Osteoblast (primary cell): ENCODE measurements at places on chromosomes 1 and 21.

- peak; percentile 50 for DNase-seq
Observed at GRCh38 chr21:45040157-45040711, 34.1 kb upstream of the ADARB1 start.

DNA sequence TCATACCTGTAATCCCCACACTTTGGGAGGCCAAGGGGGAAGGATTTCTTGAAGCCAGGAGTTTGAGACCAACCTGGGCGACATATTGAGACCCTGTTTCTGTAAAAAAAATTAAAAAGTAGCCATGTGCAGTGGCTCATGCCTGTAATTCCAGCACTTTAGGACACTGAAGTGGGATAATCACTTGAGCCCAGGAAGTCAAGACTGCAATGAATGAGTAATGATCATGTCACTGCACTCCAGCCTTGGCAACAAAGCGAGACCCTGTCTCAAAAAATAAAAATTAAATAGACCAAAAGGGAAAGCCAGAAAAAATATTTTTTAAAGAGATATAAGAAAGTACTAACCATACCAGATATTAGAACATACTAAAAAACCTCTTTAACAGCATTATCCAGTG, 44.7 kb upstream of the LYPLAL1 start:
- DNase-seq = peak; percentile 15

GRCh38 chr1:89870998-89871397, 50.2 kb downstream of the LRRC8D start:
- DNase-seq = no peak

DNA sequence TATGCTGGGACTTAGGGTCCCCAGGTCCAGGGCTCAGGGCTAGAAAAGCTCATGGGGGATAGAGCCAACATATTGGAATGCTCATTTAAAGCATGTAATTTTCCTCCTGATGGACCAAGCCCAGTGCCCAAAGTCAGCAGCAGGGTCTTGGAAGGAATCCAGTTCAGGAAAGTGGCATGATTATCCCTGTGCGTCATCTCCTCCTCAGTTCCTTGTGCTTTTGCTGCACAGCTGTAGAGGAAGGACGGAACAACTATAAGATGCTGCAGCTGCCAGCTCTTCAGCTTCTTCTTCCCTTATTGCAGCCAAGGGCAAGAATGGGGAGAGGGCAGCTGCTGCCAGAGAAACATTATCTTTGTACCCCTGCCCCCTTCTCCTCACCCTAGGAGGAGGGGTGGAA, 58.4 kb downstream of the OVGP1 start:
- no peak for DNase-seq

- DNase-seq = no peak
Observed at GRCh38 chr1:167627615-167627864, 2.5 kb upstream of the RCSD1 start.

DNA sequence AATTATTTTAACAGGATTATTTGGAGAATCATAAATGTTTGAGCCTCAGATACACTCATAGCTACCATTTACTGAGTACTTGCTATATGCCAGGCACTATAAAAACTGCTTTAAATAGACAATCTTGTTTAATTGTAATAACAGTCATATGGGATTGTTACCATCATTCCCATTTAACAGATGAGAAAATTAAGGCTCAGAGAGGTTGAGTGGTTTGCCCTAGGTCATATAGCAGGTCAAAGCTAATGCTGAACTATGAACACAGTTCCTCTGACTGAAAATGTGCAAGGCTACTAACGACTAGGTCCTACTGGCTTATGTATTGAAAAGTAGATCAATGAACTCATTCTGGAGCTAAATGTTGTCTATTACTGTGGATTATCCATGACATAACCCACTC, 63.4 kb downstream of the DDR2 start:
- DNase-seq = no peak

GRCh38 chr1:11598461-11598860, 55.8 kb downstream of the FBXO2 start:
- peak; percentile 91 for DNase-seq

GRCh38 chr21:44539991-44540666, at the start of gene KRTAP10-1:
Gene KRTAP10-1 (minus strand): TSS chr21:44540195. CDS start chr21:44540150, 45 bp downstream.
- DNase-seq = peak; percentile 18

GRCh38 chr1:19337289-19337688, 25.2 kb downstream of the SLC66A1 start:
- DNase-seq = no peak

DNA sequence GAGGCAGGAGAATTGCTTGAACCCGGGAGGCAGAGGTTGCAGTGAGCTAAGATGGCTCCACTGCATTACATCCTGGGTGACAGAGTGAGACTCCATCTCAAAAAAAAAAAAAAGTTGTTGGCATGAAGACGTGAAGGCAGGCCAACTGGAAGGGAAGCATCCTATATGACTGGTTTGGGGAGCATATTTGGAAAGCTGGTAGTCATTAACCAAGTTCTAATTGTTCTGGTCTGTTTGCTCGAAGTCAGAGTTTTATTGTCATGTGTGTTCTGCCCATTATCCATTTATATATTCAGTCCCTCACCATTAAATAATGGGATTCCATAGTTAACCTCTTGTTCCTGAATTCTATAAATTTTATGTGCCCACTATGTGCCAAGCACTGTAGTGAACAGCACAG, 3.3 kb upstream of the GLRX2 start:
- DNase-seq = no peak

GRCh38 chr21:20662514-20662913, 335.7 kb upstream of the NCAM2 start:
- DNase-seq = no peak

DNA sequence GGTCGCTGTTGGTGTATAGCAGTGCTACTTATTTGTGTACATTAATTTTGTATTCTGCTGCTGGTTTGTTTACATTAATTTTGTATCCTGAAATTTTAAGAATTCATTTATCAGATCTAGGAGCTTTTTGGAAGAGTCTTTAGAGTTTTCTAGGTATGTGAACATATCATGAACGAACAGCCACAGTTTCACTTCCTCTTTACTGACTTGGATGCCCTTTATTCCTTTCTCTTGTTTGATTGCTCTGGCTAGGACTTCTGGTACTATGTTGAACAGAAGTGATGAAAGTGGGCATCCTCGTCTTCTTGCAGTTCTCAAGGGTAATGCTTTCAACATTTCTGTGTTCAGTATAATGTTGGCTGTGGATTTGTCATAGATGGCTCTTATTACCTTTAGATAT, 1757.9 kb downstream of the BRINP3 start:
- no peak for DNase-seq

- peak; percentile 52 for DNase-seq
Observed at GRCh38 chr1:86687595-86687994, 16.8 kb upstream of the SH3GLB1 start.

- DNase-seq = no peak
Observed at GRCh38 chr1:246695136-246695535, 29.1 kb upstream of the SCCPDH start.

- DNase-seq = peak; percentile 67
Observed at GRCh38 chr1:15543589-15544568, 17.2 kb downstream of the DNAJC16 start.

DNA sequence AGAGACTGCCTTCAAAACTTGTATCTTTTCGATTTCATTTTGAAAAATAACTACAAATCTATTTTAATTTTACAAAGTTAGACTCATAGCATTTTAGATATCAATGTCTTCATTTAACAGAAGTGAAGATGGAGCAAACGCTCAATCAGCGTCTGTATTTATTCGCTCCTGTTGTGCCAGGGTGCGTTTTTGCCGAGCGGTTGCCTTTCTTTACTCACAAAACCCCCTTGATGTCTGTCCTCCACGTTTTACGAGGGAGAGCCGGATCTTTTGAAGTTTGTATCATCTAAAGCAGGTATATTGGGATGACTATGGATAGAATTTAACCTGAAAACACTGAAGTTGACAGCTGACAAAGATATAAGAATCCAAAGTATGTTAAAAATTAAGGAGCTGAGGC, 44.6 kb downstream of the MRPL39 start:
- DNase-seq = peak; percentile 73

GRCh38 chr1:39360731-39361130, 130.7 kb upstream of the BMP8A start:
- no peak for DNase-seq

DNA sequence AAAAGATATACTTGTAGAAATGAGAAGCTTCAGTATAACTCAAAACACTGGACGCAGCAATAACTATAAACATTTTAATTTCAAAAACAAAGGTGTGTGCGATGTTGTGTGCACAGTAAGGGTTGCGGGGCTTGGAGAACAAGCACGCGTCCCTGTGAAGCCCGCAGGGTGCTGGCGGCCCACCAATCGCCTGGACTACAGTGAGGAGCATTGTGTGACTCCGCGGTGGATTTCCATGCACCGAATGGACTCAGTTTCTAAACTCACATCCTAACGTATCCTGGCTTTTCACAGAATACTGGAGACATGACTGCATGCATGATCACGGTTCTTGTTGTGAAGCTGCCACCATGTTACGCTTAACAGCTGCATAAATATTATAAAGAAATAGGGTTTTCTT, 33.0 kb downstream of the NTPCR start:
- no peak for DNase-seq

DNA sequence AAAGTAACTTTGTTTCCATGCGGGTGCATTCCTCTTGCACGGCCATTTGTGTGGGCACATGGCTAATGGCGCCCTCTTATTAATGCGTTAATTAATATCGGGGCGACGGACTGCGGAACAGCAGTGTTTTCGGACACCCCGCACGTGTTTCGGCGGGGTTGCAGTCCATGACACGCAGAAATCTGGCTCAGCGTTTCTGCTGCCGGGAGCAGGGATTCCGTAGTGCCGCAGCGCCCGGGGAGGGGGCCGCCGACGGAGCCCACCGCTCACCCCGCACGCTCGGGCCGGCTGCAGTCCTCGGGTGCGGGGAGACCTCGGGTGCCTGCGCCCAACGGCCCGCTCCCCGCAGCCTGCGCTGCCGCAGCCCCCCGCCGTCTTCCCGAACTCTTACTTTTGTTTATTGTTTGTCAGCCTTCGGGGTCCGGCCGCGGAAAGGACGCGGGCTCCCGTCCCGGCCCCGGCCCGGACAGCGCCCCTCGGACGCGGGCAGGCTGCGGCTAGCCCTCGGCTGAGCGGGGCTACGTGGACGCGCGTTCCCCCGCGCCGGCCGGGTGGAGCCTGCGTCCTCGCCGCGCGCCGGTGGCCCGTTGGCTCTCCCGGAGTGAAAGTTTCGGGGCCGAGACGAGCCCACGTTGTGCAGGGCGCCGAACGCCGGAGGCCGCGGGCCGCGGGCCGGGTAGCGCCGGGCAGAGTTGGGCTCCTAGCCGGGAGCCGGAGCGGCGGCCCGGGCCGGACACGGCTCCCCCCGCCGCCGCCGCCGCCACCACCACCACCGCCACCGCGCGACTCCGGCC, 849 bp downstream of the NFIA start:
- DNase-seq = peak; percentile 92

DNA sequence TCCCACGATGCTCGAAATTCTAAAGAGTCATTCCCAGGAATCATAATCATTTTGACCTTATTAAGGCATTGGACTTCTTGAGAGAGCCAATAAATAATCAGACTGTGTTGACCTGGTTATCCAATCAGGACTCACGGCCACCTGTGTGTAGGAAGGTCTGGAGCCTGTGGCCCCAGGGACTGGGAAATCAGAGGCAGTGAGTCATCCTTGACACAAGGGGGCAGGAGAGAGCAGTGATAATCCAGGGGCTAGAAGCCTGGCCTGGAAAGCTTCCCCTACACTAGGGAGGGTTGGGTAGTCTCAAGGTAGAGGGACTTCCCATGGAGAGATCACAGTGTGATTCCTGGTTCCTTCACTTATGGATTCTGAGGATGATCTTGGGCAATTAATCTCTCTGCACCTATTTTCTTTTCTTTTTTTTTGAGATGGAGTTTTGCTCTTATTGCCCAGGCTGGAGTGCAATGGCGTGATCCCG, 4.7 kb downstream of the MR1 start:
- DNase-seq = peak; percentile 76

DNA sequence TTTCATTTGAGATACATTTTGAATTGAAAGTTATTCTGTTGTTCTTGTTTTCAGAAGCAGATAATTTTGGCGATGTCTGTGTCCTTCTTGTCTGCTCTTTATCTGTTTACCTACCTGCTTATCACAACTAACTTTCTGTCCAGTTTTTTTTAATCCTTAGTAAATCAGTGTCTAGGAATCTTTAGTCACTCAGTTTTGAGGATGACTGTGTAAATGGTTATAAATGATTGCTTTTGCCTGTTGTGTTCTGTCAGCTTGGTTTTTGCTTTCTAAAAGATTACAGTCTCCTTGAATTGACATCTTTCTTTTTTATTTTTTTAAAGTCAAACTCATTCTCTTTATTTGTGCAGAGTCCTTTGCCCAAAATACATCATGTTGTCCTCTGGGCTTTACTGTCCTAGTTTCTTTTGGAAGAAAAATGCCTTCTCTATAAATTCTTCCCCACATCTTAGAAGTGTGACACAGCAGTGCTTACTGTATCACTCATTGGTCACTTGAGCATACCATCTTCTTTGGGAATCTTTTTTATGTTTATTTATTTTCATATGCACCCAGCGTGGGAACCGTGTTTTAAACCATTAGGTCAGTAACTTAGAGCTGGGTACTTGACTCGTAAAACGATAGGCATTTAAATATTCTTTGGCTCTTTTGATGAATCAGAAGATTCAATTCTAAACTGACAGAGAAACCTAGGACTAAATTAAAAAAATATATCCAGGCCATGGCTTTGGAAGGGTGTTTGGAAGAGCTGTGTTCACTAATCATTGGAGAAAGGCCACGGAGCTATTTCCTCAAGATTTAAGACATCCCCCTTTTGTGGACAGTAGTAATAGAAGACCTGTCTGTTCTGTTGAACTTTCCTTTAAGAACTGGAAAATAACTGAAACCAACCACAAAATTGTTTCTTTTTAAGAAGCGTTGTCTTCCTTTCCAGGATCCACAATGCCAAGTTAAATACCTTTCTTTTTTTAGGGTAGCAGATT, 20.9 kb downstream of the LAMC1 start:
- no peak for DNase-seq

DNA sequence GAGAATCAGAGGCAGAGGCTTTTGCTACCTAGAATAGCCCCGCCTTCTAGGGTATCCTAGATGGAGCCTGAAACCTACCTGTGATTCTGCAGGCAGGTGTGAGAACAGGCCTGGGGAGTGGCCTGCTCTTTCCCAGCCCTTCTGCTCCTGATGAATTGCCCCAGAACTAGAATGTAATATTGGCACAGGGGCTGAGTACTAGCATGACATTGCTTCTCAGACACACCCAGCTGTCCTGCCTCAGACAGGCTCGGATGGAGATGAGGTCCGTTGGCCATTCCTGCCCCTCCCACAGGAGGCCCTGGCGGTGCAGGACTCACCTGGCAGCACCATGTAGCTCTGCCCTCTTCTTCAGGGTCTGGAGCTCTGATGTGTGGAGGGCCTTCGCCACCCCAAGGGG, 237.6 kb downstream of the GRIK3 start:
- no peak for DNase-seq

DNA sequence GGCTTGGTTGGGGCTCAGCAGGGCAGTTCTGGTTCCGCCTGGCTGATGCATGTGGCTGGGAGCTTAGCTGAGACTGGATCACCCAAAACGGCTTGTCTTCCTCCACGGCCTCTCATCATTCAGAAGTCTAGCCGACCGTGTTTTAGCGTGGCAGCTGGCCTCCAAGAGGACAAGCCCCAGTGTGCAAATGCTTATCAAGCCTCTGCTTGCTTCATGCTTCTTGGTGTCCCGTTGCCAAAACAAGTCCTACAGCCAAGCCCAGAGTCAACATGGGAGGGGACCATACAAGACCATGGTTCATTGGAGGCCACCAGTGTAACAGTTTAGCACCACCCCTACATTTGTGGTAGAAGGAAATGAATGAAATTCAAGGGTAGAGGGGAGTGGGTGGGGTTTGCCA, 10.5 kb upstream of the KDF1 start:
- DNase-seq = no peak

GRCh38 chr1:108595507-108595906, 35.6 kb downstream of the EEIG2 start:
- no peak for DNase-seq
